ENCODE measurements at places on chromosomes 6 and 20.

- peak; percentile 85 for DNase-seq
Measured at GRCh38 chr6:6730831-6731230, 142.3 kb downstream of the LY86 start.

- no peak for DNase-seq
Measured at GRCh38 chr6:111838749-111839484, 34.3 kb downstream of the FYN start.

- no peak for DNase-seq
Measured at GRCh38 chr20:63848003-63848911, 13.0 kb upstream of the ABHD16B start.

- no peak for DNase-seq
Measured at GRCh38 chr6:2780102-2780737, 15.0 kb downstream of the WRNIP1 start.

GRCh38 chr6:186340-186965 is 105.8 kb upstream of the DUSP22 start:
- no peak for DNase-seq

DNA sequence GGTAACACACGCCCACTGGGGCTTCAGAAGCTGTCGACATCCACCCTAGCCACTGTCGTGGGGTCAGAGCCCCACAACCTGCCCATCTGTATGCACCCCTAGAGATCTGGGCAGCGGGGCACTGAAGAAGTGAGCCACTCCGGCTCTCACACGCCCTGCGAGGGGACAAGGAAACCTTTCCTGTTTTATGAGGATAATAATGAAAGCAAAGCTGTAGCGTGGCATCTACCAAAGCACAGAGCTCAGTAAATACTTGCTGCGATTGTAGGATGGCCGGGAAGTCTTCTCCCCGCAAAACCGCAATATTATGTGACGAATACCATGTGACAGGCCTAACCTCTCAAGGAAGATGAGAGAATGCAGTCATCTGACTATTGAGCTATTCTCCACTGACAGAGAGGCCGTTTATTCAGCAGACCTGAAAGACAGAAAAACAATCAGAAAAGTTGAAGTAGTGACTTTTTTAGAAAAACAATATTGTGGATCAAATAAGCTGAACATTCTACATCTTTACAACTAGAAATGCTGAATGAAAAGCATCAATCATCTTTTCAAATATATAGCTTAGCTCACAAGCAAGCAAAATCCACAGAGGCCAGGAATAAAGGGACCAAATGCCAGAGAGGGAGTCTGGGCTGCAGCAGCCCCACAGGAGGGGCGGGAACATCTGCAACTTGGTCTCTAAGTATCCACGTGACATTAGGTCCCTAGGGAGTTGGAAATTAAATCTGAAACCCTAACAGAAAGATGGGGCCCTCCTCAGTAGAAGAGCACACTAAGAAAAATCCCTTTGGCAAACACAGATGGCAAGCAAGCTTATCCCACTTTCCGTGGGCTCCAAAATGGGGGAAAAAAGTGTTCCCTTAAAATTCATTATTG is 207.8 kb downstream of the TTLL2 start:
- DNase-seq, result no peak

DNA sequence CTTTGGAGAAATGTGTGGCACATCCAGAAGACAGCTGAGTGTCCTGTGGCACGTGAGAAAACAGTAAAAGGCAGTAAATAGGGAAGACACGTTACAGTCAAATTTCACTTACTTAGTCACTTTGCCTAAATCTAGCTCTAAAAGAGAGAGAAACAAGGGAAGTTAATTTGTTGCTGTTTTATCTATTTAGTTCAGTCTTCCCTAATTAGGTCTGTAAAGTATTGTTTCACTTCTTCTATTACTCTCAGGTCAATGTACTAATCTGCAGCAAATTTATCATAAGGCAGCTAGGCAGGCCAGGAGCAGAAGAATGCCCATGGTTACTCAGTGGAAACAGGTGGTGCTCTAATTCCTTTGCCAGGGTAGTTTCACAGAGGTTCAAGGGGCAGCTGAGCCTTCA is 124.3 kb upstream of the CNR1 start:
- no peak for DNase-seq

DNA sequence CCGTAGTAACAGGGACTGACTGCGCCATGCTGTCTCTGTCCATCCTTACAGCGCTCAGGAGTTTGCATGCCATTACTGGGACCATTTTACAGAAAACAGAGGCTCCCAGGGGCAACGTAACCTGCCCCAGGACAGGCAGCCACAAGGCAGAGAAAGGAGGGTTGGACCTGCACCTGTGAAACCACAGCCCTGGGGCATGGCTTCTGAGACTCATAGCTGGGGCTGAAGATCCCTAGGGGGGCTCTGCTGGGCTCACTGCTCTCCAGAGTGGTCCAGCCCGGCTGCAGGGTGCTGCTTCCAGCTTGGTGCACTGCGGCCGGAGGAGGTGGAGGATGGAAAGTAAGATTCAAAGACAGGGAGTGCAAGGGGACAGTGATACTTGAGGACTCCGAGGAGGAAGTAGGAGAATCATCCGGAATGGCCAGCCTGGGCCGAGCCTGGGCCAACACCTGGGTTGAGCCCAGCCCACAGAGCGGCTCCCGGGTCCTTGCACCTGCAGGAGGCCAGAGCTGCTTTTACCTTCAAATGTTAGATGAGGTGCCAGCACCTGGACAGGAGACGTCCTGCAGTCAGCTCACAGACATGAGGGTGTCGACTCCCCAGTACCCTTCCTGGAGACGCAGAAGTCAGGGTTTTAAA is 183.2 kb downstream of the CDH4 start:
- no peak for DNase-seq

- DNase-seq, result no peak
Measured at GRCh38 chr20:25256226-25256859, 8.5 kb downstream of the PYGB start.

DNA sequence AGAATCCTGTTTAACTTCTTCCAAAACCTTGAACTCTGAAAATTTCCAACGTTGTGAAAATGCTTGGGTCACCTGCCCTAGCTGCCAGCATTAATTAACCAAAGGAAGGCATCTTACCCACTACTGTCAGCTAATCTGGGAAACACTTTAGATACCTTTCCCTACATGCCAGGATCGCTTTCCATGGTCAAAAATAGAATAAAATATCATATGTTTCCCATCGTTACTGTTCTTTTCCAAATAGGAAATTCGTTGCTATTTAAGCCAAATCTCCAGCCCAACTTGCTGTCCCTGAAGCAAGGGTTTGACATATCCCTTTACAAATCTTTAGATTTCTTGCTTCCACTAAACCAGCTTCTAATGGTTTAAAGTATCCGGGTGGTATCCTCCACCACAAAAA is 157.5 kb downstream of the AIG1 start:
- no peak for DNase-seq

GRCh38 chr6:133092771-133093170 is 148.4 kb upstream of the EYA4 start:
- DNase-seq, result no peak

DNA sequence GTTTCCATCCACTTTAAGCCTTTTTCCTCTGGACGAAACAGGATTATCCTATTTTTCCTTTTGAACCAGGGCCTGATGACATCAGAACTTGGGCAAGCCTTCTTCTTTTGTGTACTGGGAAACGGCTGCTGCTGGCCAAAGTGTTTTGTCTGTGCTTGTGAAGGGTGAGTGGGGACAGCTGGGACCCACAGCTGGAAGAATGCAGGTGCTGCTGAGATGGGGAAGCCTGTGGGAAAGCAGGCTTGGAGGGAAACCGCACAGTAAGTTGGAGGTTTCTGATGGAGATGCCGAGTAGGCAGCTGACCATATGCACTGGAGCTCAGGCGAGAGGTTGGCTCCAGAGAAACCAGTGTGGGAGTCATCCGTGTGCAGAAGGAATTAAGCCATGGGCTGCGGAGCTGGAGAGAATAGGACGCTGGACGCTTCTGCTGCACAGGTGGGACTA is 8.5 kb upstream of the PSMG4 start:
- DNase-seq, result no peak

DNA sequence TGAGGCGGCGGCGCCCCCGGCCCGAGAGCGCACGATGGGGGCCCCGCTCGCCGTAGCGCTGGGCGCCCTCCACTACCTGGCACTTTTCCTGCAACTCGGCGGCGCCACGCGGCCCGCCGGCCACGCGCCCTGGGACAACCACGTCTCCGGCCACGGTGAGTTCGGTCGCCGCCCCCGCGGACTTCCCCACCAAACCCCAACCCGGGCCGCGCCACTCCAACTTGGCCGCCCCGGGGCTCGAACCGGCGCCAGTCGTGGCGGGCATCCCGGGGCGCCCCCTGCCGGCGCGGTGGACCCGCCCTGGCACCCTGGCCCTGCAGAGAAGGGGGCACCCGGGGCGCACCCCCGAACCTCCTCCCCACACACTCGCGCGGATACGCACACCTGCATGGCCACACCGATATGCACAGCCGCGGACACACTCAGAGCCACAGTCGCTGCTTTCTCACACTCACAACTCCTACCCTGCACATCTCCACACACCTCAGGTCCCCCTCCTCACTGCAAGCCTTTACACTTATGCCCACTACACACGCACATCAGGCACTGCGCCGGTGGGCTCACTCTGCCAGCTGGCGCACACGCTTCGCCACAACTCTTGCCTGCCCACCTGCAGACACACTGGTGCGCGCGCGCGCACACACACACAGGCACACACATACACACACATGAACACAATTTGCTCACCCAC is 535 bp downstream of the VSTM2L start:
- DNase-seq, result no peak

- no peak for DNase-seq
Measured at GRCh38 chr6:148611213-148611612, 135.6 kb upstream of the UST start.

GRCh38 chr20:38987777-38988176 is 25.6 kb downstream of the DHX35 start:
- no peak for DNase-seq

DNA sequence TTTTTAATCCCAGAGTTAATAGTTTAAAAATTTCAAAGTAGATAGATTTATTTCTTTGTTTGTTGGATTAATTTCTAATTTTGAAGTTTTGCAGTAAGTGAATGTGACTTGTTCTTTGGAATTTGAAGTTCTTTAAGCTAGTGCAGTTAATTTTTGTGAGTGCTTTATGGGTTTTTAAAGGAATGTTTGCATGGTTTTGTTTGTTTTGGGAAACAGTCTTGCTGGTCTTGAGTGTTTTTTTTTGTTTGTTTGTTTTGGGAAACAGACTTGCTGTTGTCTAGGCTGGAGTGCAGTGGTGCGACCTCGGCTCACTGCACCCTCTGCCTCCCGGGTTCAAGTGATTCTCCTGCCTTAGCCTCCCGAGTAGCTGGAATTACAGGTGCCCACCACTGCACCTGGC is 9.5 kb downstream of the PANK2 start:
- DNase-seq, result no peak

DNA sequence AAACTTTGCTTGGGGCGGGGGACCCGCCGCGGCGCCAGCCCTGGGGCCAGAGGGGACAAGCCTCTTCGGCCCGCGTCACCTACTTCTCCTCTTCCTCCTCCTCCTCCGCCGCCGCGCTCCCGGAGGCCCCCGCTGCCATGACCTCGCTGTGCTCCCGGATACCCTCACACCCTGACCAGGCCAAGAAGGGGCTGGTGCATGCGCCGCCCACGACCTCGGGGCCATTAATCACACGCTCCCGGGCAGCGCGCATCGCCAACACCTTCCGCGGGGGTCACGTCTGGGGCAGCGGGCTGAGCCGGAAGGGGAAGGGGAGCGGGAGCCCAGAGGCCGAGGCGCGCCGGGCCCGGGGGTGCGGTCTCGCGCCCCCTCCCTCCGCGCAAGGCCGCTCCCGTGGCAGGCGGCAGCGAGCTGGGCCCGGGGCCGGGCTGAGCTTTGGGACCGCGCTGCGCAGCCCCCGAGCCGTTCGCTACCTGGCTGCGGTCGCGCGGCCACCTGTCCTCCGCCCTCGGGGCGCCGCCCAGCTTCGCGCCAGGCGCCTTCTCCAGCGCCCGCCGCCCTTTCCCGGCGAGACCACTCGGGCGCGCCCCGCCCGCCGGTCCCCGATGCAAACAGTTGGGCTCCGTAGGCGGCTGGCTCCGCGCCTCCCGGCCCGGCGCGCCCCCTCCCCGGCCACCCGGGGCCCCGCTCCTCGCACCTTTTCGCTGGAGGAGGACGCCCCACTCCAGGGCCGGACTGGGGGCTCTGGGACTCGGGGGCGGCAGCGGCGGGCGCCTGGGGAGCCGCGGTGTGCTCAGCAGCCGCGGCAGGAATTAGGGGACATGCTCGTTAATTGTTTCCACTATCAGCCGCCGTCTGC is 575 bp upstream of the CNR1 start:
- no peak for DNase-seq

DNA sequence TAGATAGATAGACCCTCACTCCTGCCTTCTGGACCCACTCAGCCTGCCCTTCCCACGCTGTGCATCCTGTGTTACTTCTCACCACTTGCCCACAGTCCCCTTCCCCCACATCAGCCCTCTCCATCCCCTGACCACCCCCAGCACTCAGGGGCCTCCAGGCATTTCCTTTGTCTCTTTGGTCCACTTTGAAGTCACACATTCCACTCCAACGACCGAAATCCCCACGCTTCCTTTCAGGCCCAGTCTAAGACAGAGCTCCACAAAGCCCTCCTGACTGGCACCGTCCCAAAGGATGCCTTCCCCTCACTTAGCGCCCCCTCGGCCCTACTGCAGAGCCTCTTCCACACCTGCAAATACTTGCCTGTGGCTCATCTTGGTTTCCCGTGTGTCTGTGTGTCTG is 83.8 kb downstream of the FOXF2 start:
- DNase-seq, result no peak

GRCh38 chr6:55276745-55277530 is 50.3 kb upstream of the GFRAL start:
- DNase-seq, result peak; percentile 65

All from fibroblast of the conjunctiva (primary cell).